ENCODE measurements at places on chromosomes 2 and 18. TPM values are rescaled to one million over a fixed set of nuclear protein-coding genes. Genes with fewer than 3 reads are reported as not detected.

Gene CFC1
- total RNA-seq = not detected

Gene MIB1
- total RNA-seq = 40.5 TPM

Gene DYNAP
- total RNA-seq = 0.59 TPM

Gene GKN2
- not detected for total RNA-seq

Gene ATP8B1
- total RNA-seq = 1.4 TPM

Gene IMP4
- 144 TPM for total RNA-seq

Gene SCG2
- 0.84 TPM for total RNA-seq

Gene CNGA3
- not detected for total RNA-seq

Gene BMP10
- not detected for total RNA-seq

Gene SLC9A4
- not detected for total RNA-seq
